ENCODE measurements at places on chromosomes 2 and 18.

DNA sequence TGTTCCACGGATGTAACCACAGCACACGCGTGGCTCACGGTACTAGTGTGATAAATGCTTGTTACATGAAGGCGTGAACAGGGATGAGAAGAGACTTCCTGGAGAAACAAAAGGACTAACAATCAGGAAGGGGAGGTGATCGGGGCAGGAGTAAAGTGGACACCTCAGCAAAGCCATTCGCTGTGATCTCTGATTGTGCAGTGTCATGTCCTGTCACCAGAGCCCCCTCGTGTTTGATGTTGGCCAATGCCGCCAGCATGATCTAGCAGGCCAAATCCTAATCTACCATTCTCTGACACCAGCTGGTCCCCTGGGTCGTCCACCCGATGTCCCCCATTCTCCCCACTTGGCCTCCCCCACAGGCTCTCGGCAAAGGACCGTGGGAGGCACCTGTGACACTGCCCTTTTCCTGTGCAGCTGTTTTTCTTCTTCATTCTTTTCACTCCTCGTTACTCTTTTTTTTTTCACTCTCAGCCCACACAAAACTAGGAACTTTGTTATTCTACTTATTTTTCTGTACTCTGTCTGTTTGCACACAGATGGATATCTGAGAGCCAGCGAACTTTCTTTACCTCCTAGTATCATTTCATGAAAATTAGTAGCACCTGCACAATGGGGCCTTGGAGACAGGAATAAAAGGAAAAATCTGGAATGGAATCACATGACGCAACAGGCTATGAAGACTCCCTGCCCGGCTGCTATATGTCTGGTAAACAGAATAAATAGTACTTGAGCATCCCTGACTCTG lies 146.8 kb downstream of the TGIF1 start:
- no peak for DNase-seq

DNA sequence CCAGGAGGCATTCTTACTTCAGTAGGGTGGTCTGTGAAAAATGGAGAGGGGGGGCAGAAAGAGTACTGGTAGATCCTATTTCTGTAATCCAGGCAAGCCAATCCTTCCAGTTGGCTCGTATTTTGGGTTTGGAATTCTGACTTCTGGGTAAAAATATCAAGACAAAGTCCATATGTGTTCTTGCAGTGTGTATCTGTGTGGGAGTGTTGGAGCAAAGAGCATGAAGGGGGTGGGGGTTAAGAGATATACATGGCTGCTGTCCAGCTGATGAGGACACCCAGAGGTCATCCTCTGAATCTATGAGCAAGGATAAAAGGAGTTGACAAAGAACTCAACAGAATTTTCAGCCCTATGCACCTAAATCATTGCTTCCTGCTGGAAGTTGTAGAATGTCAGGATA lies 375.8 kb upstream of the PIK3C3 start:
- DNase-seq, result no peak

DNA sequence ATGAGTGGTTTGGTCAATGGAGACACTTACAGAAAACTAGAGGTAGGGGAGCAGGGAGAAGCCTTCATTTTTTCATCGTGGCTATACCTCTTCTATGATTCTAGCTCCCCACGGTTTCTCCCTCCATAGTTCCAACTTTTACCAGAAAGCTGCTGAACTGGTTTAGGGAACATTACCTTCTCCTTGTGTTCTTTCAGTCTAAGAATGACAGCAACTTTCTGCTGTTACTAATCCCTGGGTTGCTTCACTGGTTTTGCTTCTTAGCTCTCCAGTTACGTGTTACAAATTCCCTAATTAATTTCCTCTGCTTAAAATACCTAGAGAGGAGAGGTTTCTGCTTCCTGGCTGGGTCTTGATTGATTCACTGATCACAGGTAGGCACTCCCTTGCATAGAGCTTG lies 499.9 kb downstream of the SLC4A3 start:
- no peak for DNase-seq

- DNase-seq, result no peak
Observed at GRCh38 chr18:10215446-10215845, 239.0 kb upstream of the APCDD1 start.

DNA sequence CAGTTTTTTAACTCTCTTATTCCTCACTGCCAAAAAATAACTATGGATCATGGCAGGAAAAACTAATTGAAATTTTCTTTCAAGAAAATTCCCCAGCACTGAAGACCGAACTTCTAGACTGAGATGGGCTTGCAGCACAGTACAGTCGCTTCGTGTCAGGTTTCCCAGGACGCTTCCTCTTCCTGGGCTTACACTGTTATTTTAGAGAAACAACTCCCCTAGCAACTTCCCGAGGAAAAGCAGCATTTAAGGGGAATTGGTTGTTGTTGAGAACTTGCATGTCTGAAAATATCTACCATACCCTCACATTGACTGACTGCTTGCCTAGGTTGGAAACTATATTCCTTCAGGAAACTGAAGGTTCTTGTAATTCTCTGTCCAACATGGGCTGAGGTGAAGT lies 95.8 kb downstream of the NOL10 start:
- DNase-seq, result no peak

Measured in T-helper 22 cell (primary cell).